ENCODE measurements at places on chromosomes 2 and 18. TPM values are rescaled to one million over a fixed set of nuclear protein-coding genes. Genes with fewer than 3 reads are reported as not detected.

The OTX1 gene
- not detected for total RNA-seq

The KIAA2012 gene
- total RNA-seq: not detected

- DNase-seq: no peak
Measured at GRCh38 chr2:191029280-191029950, 15.4 kb upstream of the STAT1 start.

The CCDC85A gene
- 3.9 TPM for total RNA-seq

The UPP2 gene
- not detected for total RNA-seq

DNA sequence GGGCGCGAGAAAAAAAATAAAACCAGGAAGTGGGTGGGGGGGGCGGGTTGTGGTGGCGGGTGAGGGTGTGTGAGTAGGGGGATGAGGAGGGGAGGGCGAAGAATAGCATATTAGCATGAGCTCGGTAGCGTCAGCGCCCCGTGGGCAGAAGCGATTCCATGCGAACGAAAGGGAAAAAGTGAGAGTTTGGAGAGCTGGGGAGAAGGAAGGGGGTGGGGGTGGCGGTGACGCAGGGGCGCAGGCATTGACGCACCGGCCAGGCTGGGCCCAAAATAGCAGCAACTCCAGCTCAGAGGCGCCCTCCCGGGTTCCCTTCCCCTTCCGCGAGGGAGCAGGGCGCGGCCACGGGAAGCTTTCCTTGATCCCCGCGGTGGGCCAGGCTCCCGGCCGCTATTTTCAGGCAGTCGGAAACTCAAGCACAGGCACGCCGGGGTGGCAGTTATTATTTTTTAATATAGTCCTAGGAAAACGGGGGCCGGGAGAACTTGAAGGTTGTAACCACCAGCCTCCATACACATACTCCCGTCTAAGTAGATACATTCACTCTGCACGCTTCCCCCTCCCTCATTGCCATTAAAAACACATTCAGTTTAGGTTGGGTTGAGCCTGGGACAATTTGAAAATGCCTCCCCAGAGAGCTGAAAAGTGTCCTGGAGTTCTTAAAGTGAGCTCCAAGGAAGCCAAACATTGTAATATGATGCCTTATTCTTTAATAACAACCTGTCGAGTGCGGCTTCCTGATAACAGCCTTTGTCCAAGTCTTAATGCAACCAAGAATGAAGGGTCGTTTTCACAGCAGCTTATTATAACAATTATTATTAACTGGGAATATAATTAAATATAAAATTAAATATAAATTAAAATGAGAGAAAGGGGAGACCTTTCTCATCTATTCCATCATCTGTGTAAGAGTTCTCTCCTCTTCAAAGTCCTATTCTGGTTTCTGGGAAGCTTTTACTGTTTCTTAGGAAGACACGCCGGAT lies 2.3 kb upstream of the NR4A2 start:
- DNase-seq: peak; percentile 97

DNA sequence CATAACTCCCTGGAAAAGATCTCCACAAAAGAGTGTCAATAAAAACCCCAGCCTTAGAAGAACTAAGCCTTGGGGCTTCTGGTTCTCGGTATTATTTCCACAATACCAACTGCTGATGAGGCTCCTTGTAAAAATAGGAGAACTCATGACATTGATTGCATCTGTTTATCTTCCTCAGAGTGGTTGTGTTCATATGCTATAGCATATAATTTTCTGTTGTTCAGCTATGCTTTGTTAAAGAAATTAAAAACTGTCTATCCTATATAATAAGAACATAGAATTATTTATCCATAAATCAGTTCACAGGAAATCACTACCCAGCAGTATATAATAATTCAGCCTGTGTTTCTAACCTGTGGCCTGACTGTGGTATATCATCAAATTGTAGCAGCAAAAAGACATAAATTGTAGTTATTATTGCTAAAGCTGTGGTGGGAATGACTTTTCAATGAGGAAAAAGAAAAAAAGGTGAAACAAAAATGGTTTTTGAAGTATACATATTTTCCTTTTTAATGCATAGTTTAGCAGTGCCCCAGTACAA lies 68.9 kb downstream of the SATB2 start:
- no peak for DNase-seq

DNA sequence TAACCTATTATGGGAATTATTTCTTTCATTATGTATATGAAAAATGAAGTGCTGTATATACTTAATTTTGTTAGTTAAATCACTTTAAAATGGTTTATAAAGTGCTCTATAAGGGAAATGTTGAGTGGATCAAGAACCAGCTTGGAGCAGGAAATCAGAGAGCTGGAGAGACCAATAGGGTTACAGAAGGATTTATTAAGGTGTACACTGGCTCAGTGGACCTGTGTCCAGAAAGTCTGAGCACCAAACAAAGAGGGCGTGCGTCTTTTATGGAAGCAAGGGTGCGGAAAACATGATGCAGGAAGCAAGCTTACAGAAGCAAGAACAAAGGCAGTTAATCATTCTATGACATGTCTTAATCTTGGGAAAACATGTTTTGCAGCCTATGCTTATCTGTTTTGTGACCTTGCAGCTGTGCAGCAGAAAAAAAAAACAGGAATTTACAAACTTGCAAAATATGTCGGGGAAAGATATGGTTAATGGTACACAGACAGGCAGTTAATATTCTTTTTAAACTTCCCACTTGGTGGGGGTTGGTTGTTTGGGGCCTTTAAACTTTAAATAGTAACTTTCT lies 65.2 kb upstream of the SLC35G4 start:
- DNase-seq: no peak

DNA sequence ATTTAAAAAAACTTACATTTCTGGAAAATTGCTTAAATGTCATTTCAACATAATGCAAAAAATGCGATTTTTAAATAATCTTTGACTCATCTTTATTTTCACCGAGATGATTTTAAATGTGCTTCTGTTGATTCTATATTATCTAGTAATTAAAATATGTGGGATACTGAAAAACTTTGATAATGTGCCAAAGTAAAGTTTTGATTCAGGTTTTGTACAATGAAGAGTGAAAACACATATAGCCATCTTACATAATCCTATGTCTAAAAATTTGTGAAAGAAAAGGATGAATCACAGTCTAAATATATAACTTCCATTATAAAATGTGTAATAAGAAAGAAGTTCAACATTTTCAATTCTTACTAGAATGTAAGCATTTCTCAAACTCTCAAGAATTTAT lies 204.3 kb upstream of the ZC3H15 start:
- DNase-seq: no peak

DNA sequence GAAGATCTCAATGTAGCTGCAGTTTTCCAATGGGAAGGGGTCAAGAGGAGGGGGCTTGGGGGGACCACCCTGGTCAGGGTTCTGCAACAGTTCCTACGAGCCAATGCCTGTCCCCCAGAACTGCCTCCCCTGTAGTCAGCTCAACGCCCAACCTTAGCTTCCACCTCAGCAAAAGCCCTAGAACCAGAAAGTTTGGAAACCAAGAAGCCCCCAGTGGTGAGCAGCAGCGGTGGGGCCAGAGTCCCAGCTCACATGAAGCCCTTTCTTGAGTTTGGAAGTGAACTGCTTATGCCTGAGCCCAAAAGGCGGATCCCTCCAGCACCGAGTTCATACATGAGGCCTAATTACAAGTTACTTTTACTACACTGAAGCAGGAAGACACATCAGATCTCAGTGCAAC lies 162.4 kb downstream of the HDAC4 start:
- DNase-seq: peak; percentile 42

DNA sequence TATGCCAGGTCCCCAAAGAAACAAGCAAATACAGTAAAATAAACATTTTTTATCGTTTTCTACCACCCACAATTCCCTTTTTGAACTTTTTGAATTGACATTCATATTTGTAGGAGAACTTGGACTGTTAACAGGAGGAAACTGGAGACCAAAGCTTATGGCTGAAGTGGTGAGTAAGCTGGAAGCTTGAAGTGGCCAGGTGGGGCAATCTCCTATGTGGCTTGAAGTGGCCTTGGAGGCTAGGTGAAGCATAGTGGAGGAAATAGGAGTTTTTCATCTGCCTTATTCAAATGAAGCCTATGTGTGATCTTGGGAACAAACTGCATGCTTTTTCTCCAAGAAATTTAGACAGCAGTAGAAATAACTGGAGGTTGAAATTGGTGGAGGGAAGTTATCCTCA lies 962.9 kb upstream of the FANCL start:
- no peak for DNase-seq

The SLC9A4 gene
- not detected for total RNA-seq

DNA sequence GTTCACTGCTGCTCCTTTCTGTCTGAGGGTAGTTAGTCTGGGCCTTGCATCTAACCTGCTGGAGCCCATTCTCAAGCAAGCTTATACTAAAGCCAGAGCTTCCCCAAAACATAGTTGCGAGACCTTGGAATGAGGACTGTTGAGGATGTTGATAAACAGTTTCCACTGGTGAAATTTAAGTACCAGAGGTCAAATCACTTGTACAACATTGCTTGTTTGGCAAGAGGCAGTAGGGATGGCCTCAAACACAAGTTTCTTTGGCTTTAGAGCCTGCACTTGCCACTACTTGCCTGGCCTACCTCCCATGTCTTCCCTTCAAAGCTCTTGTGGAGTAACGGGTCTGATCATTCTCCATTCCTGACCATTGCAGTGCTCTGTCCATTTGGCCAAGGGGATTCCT lies 262.7 kb downstream of the FHOD3 start:
- DNase-seq: no peak

The SLC19A3 gene
- 7.1 TPM for total RNA-seq

DNA sequence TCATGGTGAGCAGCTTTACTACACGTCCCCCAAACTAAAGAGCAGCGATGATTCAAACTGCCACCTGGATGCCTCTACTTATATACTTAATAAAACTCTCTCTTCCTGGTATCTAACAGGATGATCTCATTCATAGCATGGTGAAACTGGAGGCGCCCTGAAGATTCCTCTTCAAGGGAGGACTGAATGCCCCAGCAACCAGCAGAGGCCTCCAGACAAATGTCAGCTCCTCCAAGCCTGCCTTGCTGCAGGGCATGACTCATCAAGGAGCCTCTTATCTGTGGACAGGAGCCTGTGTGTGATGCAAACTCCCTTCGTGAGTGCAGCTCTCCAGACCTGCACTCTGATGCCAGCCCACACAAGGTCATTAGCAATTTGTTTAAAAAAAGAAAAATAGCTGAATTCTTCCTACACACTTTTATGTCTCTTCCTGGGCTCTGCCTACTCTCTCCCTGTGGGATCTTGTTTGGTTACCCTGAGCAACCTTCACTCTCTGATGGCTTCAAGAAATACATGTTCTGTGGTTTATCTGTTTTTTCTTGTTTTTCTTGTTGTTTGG lies 30.2 kb downstream of the LONRF2 start:
- no peak for DNase-seq

The SNTG2 gene
- 4.4 TPM for total RNA-seq

The CHAC2 gene
- total RNA-seq: 0.80 TPM

- no peak for DNase-seq
Measured at GRCh38 chr18:815353-815752, 3.3 kb upstream of the YES1 start.

DNA sequence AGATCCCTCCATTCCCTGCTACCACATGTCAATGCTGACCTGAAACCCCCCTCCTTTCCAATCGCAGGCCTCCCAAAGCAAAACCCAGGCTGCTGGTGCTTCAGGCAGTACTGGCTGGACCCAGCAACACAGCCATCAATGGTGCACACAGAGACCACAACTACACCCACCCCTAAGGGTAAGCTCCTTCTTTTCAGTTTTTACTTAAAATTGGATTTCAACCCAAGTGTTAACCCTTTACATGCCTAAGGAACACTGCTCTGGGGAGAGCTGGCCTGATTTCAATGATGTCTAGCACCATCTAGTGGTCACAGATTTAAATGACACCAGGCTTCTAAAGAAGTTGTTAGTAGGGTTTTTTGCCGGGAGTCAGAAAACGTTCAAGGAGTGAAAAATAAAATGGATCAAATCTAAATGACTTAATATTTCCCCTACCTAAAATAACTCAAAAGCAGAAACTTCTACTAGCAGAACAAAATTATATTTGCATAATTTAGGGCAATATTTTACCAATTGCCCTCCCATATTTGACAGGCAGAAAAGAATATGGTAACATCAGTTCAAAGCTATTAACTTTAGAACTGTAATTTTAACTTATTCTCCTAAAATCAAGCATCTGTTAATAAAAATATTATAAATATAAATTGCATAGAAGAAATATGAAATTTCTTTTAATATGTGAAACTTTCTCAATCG lies 24.6 kb downstream of the FECH start:
- no peak for DNase-seq

The UBXN2A gene
- 30.3 TPM for total RNA-seq

The ABCG5 gene
- not detected for total RNA-seq

The ATP8B1 gene
- 10.5 TPM for total RNA-seq
